ENCODE measurements at places on chromosomes 12 and 14. TPM values are rescaled to one million over a fixed set of nuclear protein-coding genes. Genes with fewer than 3 reads are reported as not detected.

Gene SINHCAF
- total RNA-seq = 176 TPM

Gene GPX2
- not detected for total RNA-seq

Gene FBRSL1
- total RNA-seq = 37.3 TPM

Gene DCAF11
- total RNA-seq = 317 TPM

Gene RASSF8
- total RNA-seq = 30.6 TPM

Gene INHBE
- 0.25 TPM for total RNA-seq

Gene TSPAN19
- 0.06 TPM for total RNA-seq

Gene TAS2R7
- total RNA-seq = not detected

Gene NFKBIA
- 99.6 TPM for total RNA-seq

Gene RNF212B
- not detected for total RNA-seq

Gene SERPINA12
- total RNA-seq = not detected

Gene SCN8A
- 3.9 TPM for total RNA-seq

Gene GPRC5D
- total RNA-seq = not detected

Gene TRIM9
- total RNA-seq = 2.9 TPM

Gene MMP17
- total RNA-seq = not detected

Gene BCAT1
- total RNA-seq = 45.3 TPM

Gene SAMD15
- total RNA-seq = 2.2 TPM

Gene FAM90A1
- total RNA-seq = 0.18 TPM

Gene ZNF385A
- total RNA-seq = 20.0 TPM

Gene SLC35E3
- total RNA-seq = 6.9 TPM
